ENCODE measurements at places on chromosomes 2 and 18.
A peak's percentile ranks its signal among the peaks of the same experiment; 100 is the strongest.

GRCh38 chr2:215750763-215751162, 262.6 kb downstream of the MREG start:
- DNase-seq: no peak

DNA sequence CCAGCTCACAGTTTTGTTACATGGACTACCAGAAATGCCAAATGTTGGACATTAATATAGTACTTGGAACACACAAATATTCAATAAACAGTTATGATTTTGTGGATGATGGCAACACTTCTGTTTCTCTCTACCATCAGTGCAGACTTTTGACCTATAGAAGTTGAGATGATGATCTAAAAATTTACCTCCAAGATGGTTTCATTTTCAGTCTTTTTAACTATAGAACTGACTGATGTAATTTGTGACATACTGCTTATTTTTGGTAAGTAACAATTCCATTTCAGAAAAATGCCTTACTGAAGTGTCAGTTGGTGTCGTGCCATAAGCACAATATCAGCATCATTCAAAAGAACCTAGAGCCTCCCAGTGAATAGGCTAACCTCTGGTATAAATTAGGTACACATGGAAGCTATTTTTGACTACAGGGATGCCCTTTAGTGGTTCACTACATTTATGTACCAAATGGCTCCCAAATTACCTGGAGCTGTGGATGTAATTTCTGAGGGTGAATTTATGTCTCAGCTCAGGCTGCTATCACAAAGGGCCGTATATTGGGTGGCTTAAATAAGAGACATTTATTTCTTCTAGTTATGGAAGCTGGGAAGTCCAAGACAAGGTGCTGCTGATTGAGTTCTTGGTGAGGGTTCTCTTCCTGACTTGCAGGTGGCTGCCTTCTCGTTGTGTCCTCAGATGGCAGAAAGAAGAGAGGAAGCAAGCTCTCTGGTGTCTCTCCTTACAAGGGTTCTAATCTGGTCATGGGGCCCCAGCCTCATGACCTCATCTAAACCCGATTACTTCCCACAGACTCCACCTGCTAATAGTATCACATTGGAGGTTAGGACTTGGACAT, 66.5 kb downstream of the ALPK2 start:
- no peak for DNase-seq

GRCh38 chr18:31030574-31031278, 11.8 kb downstream of the DSC3 start:
- no peak for DNase-seq

- DNase-seq: no peak
Measured at GRCh38 chr2:63301481-63301880, 250.9 kb downstream of the OTX1 start.

DNA sequence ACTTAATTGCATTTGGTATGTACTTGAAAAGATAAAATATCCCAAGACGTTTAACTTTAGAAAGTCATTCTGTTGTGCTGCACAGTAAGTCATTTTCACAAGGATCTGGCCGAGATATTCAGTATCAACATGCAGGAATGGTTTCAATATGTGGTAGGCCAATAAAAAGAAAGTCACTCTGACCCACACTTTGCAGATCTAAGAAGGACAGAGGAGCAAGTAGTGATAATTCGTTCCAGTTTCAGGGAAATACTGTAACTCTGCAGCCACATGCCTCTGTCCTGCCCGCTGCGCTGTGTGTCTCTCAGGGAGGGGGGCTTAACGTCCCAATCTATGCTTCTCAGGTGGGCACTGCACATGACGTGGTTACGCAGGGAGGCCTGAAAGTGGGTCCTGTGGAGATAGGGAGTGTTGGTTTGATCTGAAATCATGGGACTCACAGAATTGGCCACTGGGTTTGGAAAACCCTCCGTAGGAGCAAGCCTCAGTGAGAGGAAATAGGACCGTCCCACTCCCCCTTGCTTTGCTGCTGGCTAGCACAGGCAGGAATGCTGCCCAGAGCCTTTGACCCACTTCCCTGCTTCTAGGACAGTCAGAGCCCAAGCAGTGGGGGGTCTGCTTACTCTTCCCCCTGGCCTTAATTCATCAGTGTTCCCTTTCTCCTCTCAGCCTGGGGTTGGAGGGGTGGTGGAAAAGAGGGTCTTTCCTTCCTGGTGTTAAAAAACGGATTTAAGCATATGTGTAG, 314.7 kb upstream of the SPRED2 start:
- DNase-seq: no peak

- no peak for DNase-seq
Measured at GRCh38 chr2:79901161-79901560, 388.3 kb downstream of the CTNNA2 start.

GRCh38 chr2:207530160-207531031, 634 bp downstream of the CREB1 start:
- no peak for DNase-seq

DNA sequence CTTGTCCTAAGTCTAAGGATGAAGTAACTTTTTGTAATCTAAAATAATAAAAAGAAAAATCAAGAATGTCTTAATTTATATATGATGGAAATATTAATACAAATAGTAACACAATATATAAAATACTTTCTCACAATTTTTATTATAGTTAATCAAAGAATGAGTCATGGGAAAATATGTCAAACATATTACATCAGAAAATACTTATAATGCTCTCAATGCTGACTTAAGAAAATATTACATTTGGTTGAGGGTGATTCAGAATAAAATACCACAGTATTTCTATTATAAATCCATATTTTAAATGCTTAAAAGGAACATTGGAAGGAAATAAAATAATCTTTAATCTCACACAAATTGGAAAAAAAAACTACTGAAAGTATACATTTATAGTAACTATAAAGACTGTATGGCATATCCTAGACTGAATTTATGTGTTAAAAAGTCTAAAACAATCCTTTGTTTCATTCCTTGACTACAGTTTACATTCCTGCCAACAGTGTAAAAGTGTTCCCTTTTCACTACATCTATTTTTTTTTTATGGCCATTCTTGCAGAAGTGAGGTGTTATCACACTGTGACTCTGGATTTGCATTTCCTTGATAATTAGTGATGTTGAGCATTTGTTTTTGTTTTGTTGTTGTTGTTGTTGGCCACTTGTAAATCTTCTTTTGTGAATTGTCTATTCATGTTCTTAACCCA, 1573.5 kb upstream of the ACVR2A start:
- DNase-seq: no peak

GRCh38 chr2:171316220-171316619, 117.6 kb downstream of the METTL8 start:
- DNase-seq: no peak

DNA sequence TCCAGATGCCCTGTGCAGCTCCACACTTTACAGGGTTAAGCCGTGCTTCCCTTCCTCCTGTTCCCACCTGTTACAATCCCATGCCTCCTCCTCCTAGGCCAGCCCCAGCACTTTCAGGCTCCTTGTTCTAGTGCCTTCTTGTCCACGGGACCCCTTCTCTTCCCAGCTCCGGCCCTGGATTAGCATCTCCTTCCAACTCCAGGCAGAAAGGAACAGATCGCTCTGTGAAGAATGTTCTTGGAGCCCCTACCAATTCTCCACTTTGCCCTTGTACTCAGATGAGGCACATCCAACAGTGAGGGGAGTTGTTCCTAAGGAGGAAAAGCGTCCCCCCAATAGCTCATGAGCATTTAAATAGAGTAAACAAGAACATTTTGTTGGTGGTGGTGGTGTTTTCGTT, 72.7 kb downstream of the CABLES1 start:
- no peak for DNase-seq

DNA sequence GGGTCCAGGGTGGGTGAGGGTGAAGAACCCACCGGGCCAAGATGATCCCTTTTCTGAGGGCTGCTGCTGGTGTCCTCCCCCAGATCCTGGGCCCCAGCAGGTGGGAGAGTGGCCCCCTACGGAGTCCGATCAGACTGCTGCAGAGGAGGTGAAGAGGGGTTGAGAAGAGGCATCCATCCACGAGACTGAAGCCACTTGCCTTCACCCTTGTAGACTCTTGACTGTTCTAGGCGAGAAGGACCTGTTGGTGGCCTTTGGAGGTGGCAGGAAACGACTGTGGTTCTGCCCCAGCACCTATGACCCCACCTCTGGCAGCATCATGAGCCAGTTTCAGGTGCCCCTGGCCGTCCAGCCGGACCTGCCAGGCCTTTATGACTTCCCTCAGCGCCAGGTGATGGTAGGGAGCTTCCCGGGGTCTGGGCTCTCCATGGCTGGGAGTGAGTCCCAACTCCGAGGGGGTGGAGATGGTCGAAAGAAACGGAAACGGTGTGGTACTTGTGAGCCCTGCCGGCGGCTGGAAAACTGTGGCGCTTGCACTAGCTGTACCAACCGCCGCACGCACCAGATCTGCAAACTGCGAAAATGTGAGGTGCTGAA, 1.5 kb downstream of the TET3 start:
- no peak for DNase-seq

- DNase-seq: no peak
Measured at GRCh38 chr2:102147935-102148334, 5.4 kb downstream of the IL1R1 start.

DNA sequence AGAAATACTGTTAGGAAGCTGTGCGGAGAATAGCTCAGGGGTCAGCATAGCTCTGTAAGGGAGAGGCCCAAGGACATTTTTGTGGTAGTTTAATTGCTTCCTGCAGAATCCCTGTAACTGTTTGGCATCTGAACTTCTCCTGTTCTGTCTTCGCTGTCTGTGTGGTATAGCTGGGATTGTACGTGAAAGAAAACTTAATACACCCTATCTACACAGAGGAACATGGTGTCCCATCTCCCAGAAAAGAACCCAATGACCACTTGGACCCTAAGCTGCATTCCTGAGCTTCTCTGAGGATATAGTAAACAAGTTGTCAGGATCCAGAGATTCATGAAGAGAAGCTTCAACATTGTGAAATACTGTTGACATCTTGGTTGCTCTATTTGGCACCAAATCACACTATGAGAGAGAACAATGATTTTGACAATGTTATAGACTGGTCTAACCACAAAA, 81.3 kb downstream of the CDC42EP3 start:
- no peak for DNase-seq

DNA sequence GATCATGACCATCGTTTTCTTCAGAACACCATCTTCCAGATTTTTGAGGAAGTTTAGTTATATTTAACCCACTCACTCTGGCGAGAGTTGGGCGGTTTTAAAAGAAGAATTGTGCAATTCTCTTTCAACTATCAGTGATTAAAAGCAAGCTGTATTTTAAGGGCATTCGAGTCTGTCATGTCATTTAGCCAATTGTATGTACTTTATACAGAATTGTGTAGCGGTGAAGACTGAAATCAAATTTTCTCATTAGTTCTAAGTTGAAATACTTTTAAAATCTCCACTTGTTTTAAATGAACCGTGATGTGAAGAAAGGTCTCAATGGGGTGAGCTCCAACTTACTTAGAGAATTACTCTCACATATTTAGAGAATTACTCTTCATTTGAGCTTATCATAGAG, 214.6 kb upstream of the DTNA start:
- DNase-seq: no peak

DNA sequence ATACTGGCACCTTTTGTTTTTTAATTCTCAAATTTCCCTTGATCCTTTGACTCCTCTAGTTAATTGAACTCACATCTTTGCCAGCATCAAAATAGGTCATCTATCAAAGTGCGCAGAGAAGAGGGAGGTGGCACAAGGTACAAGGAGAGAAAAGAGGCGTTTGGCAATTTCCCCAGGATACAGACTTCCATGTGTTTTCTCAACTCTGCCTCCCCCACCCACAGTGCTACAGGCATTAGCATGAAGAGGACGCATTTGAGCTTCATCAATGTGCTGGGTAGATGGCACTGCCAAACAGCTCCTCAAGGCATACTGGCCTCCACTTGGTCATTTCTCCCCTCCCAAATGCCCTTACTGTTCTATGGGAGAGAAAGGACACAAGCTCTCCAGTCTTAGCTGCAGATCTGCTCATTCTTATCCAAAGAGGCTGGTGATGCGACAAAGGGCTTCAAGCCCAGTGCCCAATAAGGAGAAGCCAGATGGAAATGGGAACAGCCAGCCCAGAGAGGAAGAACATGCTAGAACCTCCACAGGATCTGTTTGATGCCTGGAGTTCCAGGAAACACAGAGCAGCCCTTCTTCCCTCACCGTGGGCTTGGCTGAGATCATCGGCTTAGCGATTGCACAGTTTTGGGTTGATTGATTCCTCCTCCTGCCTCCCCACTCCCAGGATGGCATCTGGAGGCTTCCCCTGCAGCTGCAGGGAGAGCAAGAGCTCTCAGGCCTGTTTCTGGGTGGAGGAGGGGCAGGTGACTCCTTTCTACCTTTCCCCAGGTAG, 144.7 kb upstream of the SMAD2 start:
- no peak for DNase-seq

DNA sequence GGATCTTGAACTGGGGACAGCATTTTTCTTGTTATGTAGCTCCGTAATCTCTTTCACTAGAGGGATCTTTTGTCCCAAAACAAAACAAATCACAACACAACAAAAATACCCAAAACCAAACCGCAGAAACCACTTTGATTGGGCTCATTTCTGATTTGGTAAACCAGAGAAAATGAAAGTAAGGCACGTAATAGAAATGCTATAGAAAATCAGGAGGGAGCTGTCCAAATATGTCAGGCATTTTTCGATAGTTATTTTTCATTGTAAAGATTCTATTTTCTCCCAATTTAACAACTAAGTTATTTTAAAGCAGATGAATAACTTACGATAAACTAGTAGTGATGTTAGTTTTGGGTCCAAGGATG, 406.5 kb downstream of the XIRP2 start:
- DNase-seq: no peak

GRCh38 chr2:143140864-143141661, 11.8 kb downstream of the ARHGAP15 start:
- no peak for DNase-seq

GRCh38 chr2:230849633-230850357, 14.9 kb upstream of the ITM2C start:
- DNase-seq: peak; percentile 44

DNA sequence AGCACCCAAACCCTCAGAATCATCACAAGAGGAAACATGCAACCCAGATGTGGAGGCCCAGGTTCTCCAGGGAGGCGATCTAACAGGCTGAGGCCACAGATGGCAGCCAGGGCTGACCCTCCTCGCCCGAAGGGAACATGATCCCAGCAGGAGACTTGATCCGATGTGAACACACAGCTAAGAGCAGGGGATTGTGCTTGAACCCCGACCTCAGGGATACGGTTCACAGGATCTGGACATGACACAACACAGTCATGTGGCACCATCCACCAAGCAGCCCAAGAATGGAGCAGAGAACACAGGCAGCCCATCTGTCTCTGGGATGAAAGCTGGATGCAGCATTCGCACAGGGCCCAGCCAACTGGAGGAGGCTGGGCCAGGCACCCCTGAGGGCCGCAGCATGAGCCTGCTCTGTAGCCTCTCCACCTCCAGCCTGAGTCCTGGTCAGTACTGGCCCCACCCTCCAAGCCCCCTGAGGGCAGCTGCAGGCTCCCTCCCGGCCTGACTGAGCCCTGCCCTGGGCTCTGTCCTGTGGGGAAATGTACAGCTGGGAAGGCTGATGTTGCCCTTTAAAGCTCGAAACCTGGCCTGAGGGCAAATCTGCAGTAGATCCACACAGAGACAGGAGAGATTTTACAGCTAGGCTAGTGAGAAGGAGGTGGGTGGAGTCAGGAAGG, 39.0 kb downstream of the AQP12A start:
- DNase-seq: no peak

All from NCI-H460 (cell line).